CD4-positive, alpha-beta T cell treated with Interleukin-17A for 4 hours (primary cell): ENCODE measurements at places on chromosomes 5 and 9.

DNA sequence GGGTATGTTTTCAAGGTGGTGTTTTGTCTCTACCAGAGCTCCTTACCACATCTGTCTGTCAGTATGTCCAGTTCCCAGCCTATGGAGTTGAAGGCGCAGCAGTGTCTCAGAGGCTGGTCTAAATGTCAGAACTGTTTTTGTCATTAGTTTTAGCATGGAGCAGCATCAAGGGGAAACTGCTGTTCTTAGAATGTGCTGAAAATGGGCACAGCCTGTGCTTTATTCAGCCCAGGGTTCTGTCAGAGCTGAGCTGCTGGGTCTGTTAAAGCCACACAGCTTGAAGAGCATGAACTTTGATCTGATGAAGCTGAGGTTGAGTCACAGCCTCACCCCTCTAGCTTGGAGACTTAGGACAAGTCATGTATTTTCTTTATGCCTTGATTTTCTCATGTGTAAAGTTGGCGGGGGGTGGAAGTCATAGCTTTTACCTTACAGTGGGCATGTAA lies 71.9 kb downstream of the RALGPS1 start:
- peak; percentile 62 for DNase-seq

GRCh38 chr5:88489364-88489763 lies 220.7 kb upstream of the TMEM161B start:
- no peak for DNase-seq

DNA sequence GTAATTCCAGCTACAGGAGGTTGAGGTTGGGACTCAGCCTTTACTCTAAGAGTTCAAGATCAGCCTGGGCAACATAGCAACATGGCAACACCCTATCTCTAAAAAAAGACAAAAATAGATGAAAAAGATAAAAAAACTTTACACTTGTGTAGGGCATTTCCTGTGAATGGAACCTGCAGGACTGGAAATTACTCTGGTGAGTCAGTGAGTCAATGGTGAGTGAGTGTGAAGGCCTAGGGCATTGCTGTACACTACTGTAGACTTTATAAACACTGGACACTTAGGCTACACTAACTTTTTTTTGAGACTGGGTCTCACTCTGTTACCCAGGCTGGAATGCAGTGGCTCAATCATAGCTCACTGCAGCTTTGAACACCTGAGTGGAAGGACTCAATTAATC lies 19.5 kb upstream of the ARSI start:
- DNase-seq = no peak

DNA sequence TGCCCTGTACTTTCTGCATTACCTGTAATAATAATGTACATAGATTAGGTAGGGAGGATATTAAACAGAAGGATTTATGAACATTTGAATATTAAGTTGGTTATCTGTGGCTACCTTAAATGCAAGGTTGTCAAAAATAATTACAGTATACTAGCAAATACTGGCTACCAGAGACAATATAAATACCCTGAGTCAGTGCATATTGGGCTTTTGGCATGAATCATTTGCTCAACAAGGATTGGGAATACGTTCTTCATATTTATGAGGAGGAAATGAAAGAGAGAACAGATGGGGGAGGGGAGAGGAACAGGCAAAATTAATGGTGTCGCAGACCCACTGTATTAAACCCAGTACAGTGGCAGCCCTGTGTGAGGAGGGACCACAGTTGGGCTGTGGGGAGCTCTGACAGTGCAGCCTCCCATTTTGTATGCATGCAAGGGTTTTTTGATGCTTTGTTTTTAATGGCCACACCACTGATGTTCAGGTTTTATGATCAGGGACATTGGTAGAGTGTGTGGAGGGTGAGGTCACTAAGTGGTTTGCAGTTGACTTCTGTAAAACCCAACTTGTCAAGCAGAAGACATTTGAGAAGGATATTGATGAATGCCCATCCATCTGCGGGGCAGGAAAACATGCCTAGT lies 56.9 kb downstream of the MVB12B start:
- DNase-seq = no peak

GRCh38 chr5:176545737-176546509 lies 3.2 kb upstream of the CDHR2 start:
- DNase-seq = no peak

DNA sequence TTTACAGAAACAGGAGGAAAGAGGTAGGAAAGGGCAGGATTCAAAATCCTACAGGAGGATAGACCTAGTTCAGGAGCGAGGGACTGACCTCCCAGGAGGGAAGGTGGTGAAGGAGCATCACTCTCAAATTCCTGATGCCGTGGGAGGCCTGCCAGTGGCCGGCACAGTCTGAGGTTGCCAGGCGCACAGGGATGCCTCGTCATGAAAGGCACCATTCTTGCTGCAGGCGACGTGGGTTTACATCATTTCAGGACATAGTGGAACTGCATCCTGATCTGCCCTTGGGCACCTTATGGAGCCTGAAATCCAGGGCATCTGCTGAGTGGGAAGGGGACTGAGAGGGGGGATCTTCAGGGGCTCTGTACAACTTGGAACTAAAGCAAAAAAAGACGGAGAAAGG lies 163.2 kb upstream of the S1PR3 start:
- DNase-seq = no peak

DNA sequence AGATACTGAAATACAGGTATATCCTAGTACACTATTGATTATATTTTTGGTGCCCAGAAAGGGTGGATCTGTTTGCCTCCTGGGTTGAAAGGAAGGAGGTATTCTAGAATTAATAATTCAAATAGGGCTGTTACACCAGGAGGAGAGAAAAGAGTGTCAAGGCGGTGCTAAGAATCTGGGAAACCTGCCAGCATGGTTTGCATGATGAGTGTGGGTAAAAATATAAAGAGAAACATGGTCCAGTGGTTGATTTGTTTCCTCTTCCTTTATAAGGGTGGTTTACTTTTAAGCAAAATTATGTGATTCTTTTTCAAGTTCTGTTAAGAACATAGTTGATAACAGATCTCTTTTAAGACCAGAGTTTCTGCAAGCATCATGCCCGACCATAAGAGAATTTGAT lies 69.4 kb upstream of the NFIB start:
- no peak for DNase-seq

GRCh38 chr9:19119246-19119645 lies 8.0 kb downstream of the PLIN2 start:
- DNase-seq = no peak

GRCh38 chr5:150075806-150076205 lies 10.5 kb downstream of the CSF1R start:
- no peak for DNase-seq

DNA sequence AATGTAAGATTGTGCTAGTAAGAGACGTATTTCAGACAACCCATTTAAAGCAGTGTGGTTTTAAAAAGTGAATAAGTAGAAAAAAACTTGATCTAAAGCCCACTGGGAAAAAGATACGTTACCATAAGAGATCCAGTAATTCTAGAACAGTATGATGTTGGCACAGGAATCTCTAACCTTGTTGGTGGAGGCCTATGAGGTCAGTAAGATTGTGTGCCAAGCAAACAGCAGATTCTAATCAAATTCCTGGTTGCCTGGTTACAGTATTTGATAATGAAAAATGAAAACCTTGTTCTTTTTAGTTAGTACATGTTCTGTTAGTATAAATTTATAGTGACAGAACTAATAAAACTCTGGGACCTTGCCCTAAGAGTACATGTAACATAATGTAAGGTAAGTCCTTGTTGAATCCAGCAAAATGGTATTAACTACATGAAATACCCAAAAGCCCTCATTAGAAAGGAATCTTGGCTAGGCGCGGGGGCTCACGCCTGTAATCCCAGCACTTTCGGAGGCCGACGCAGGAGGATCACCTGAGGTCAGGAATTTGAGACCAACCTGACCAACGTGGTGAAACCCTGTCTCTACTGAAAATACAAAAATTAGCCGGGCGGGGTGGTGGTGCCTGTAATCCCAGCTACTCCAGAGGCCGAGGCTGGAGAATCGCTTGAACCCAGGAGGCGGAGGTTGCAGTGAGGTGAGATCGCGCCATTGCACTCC lies 33.2 kb upstream of the DMXL1 start:
- DNase-seq = no peak

- DNase-seq = no peak
These were observed 284.1 kb downstream of the NFIB start for GRCh38 chr9:14029806-14030374.

DNA sequence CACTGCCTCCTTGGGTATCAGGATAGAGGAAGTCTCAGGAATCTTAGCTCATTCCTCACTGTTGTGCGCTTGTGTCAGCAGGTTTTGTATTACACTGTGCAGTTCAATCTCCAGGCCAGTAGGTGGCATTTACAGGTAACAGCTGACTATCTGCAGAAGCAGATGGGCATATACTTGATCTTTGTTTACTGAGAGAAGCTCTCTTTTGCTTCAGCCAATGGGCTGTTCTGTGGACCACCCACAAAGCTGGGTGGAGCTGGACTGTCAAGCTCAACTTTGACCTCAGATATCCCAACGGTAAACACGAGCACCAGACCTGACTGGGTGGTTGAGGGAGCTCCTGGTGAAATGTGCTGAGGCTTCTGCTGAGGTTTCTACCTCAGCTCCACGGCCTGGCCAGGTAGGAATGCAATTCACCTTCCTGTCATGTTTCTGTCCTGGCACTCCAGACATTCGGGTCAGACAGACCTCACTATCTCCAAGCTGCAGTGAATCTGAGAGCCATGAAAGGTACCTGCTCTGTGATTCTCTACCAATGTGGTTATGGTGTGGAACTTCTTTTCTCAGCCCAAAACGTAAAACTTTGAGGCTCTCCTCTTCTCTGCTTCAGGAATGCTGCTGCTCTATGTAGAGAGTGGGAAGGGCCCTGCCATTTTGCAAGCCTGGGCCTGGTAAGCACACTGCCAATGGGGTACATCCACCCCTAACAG lies 167.9 kb upstream of the ACTBL2 start:
- DNase-seq = peak; percentile 5

GRCh38 chr9:137350696-137351584 lies 48.9 kb upstream of the NRARP start:
- no peak for DNase-seq

DNA sequence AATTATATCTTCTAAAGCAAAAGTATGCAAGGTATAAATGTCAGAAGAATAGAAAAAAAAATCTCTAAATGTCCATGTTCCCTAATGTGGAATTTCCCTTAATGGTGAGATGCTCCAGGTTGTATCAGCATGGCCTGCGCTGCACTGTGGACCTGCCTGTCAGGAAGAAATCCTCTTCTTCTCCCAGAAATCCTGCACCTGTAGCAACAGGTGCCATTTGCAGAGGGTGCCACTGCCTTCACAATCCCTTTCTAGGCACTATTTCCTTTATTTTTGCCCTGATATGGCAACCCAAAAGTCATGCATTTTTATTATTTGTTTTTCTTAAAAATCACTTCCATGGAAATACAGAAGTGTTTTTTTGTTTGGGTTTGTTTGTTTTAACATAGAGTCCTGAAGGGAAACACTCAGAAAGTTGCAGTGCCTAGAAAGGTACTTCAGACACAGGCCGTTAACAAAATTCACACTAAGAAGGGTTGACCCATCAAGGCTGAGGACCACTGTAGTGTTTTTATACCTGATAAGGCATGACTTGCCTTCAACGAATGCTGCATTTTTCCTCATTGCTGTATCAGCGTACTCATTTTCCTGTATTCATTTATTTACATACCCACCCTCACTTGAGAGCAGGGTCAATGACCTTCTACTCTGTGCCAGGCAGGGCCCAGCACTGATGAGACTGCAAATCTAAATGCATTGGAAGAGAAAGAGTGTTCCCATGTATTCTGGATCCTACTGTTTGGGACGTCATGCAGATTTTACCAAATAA lies 177.8 kb downstream of the SNX18 start:
- no peak for DNase-seq

- no peak for DNase-seq
These were observed 220.7 kb downstream of the DRD1 start for GRCh38 chr5:175223291-175223690.

DNA sequence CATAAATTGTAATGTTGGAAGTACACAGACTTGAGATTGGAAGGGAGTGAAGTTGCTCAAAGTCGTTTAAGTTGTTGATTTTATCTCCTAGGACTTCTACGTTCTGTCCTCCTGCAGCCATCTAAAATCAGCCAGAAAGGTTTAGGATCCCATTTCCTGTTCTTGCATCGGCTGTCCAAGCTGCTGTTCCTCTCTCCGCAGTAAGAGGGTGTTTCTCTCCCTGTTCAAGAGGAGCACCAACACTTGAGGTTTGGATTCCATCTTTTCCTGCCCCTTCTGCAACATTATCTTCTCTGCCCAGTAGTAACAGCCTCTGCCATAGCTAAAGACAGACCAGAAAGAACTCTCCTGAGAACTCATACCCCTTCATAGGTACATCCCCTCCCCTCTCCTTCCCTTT lies 373.4 kb downstream of the GADD45G start:
- DNase-seq = no peak

- DNase-seq = no peak
These were observed 1164.3 kb upstream of the DMAC1 start for GRCh38 chr9:8963885-8964284.

- DNase-seq = peak; percentile 57
These were observed 145.5 kb downstream of the ERCC6L2 start for GRCh38 chr9:96020792-96021550.

GRCh38 chr5:137563301-137563645 lies 64.1 kb upstream of the SPOCK1 start:
- DNase-seq = no peak

DNA sequence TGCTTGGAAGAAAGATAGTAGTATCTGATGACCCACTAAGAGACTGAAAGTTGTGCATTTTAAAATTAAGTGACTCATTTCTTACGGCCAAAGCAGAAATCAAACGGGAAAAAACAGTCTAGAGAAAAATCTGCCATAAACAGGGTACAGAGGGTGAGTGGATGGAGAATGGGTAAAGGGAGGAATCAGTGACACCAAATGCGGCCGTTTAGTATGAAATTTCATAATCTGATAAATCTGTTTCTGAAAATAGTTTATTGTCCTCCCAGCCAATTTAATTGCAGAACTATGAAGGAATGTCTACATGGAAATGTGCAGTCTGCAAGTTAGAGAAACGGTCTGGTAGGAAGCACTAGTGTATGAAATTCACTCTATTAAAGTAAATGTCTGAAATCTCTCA lies 39.5 kb downstream of the ADAMTS12 start:
- no peak for DNase-seq

GRCh38 chr5:37567566-37567965 lies 188.4 kb downstream of the WDR70 start:
- DNase-seq = no peak

DNA sequence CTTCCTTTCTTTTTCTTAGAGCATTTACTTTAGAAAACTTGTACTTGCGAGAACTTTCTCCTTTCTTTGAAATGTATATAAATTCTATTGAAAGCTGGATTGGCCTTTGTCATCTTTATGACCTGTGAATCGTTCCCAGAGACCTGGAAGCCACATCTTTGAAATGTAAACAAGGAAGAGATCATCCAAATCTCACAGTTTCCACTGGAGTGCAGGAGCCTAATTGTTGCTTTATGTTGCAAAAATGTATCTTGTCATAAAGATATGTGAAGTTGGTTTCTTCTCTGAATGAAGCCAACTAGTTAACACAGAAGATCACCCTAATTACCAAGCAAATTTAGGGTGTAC lies 1101.8 kb downstream of the TAF11L14 start:
- DNase-seq = no peak

GRCh38 chr5:170761048-170761707 lies 22.3 kb upstream of the GABRP start:
- DNase-seq = no peak

- no peak for DNase-seq
These were observed 50.3 kb downstream of the FYB1 start for GRCh38 chr5:39169081-39169480.
